HepG2 (cell line): ENCODE measurements at places on chromosomes 5 and 9. TPM values are rescaled to one million over a fixed set of nuclear protein-coding genes. Genes with fewer than 3 reads are reported as not detected.
A peak's percentile ranks its signal among the peaks of the same experiment; 100 is the strongest.

DNA sequence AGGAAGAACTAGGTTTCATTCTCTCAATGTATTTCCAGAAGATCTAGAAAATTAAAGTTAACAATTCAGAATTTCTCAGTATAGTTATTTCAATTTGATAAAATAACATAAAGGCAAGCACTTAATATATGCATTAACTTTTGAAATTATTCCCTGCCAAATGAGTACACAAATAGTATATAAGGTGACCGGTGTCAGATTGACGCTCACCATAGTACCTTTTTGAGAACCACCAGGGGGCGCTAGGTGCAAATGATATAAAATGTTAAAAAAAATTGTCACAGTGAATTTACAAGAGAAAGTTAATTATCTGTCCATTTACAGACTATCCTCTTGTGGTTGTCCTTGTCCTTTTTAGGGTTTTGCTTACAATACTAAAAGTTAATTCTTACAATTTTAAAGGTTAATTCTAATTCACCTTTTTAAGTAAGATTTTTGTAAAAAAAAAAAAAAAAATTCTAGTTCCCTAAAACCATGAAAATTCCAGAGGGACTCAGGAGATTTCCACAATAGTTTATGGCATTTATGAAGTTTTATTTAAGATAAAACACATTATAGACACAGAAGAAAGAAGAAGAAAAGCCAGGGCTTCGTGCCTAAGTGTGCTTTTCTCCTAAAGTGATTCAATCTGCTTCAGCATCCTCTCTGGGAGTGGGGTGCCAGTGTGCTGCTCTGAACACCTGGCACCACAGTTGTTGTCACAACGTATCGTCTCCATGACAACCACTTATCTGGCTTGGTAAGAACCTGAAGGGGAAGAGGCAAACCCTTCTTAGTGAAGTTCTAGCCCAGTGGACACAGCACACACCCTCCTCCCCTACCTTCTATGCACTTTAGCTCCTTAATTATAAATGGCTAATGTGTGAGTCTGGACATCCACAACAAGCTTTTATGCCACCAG is 1.7 kb downstream of the ADAMTS16 start:
- DNase-seq: peak; percentile 55

GRCh38 chr9:20623748-20624124 is 1.4 kb upstream of the MLLT3 start:
- no peak for DNase-seq

DNA sequence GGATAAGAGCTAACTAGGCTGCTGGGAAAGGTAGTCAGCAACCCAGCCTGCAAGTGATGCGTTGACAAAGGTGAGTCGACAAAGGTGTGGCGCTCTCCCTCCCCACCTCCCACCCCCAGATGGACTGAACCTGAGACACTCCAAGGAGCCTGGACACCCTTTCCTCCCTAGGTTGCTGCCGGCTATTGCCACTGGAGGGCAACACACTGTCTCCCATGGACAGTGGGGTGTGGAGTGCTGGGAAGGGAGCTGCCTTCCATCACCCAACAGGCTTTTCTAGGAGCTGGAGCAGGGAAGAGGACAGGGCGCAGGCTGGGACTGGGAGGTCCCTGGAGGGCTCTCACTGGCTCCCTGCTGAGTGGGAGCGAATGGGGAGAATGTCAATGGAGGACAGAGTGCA is 75.4 kb upstream of the ARAP3 start:
- no peak for DNase-seq

DNA sequence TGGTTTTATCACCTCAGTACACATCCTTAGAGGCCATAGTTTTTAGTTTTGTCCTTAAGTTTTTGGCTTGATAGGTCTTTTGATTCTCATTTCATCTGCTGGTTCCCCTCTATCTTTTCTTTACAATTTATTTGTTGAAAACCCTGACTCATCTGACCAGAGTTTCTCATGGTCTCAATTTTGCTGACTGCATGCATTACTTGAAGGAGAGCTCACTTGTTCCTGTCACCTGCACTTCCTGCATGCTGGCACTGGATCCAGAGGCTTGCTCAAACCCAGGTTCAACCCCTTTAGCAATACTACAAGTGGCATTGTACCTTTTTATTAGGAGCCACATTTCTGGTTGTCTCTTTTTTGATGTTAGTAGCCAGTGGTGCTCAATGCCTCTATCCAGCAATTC is 26.7 kb downstream of the FBXO10 start:
- DNase-seq: no peak

DNA sequence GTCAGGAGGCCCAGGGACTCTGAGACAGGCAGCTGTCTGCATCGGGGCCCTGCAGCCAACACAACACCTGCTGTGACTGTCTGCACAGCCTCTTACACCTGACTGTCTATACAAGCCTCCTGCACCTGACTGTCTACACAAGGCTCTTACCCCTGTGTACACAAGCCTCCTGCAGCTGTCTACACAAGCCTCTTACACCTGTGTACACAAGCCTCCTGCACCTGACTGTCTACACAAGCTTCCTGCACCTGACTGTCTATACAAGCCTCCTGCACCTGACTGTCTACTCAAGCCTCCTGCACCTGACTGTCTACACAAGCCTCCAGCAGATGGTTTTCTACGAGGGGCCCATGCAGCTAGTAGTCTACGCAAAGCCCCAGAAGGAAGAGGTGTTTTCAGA is 18.6 kb downstream of the IRX2 start:
- no peak for DNase-seq

DNA sequence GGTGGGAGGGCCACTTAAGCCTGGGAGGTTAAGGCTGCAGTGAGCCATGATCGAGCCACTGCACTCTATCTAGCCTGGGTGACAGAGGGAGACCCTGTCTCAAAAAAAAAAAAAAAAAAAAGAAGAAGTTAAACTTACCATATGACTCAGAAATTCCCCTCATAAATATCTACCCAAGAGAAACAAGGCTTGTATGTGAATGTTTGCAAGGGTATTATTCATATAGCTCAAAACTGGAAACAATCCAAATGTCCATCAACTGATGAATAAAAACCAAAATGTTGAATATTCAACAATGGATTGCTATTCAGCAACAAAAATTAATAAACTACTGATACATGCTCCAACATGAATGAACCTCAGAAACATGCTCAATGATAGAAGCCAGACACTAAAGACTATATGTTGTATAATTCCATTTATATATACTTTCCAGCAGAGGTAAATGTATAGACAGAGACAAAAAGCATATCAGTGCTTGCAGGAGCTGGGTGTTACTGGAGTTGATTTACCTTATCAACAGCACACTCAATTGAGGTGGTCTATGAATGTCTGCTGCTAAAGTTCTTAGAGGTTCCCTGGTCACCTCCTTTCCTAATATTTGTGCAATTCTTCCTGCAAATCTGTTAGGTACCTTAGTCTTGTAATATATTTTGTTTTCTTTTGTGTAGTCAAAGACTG is 5.3 kb upstream of the SREK1 start:
- DNase-seq: no peak

DNA sequence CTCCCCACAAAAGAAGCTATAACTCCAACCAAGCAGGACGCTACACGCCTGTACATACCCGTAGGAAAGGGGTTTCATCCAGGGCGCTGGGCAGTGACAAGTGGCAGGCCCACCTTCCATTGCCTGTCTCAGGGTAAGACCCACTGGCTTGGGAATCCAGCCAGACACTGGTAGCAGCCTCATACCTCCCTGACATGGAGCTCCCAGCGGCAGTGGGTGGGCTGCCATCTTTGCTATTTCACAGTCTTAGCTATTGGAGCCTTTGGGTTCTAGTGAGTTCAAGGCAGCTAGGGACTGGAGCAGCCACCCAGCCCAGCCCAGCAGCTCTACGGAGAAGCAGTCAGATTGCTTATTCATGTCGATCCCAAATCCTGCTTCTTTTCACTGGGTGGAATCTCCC is 3.4 kb upstream of the IFNA10 start:
- DNase-seq: no peak

- no peak for DNase-seq
Measured at GRCh38 chr5:88769165-88769564, 113.8 kb downstream of the MEF2C start.

GRCh38 chr5:160250226-160250625 is 20.9 kb downstream of the FABP6 start:
- DNase-seq: no peak

- no peak for DNase-seq
Measured at GRCh38 chr5:133926489-133927299, 41.7 kb downstream of the C5orf15 start.

- DNase-seq: no peak
Measured at GRCh38 chr9:12166518-12166917, 526.7 kb upstream of the TYRP1 start.

DNA sequence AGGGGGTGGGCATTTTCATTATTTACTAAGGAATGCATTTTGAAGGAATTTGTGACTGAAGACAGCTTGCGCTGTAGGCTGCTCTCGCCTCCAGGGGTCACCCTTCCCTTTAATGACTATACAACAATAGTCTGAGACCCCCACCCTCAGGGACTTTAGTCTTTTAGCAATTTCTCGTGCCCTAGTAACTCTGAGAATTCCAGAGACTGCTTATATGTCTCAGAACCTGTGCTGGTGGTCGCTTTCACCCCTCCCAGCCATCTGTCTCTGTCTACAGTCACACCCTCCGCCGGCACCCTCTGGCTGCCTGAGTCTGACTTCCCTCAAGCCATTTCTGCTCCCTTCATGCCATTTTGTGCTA is 671.4 kb downstream of the NR2F1-AS1 start:
- peak; percentile 41 for DNase-seq

GRCh38 chr5:179177711-179178575 is 117.8 kb downstream of the ZNF354C start:
- DNase-seq: no peak

Gene POC5
- 5.7 and 6.9 TPM in 2 replicates for polyA plus RNA-seq

Gene C9orf50
- polyA plus RNA-seq: not detected in 2 replicates

Gene PCDHGB1
- 0.95 and 1.0 TPM in 2 replicates for polyA plus RNA-seq

Gene TLX3
- polyA plus RNA-seq: not detected in 2 replicates

Gene PRRX2
- polyA plus RNA-seq: 0.05 TPM in 1 of 2 replicates, not detected in the other

Gene PCDHGB6
- polyA plus RNA-seq: 0.01 and 0.12 TPM in 2 replicates

Gene ZNF608
- polyA plus RNA-seq: 0.66 and 0.68 TPM in 2 replicates

Gene ACTBL2
- polyA plus RNA-seq: not detected in 2 replicates

Gene OGN
- not detected in 2 replicates for polyA plus RNA-seq

Gene MFAP3
- polyA plus RNA-seq: 12.1 and 15.0 TPM in 2 replicates

Gene SEMA4D
- 0.16 and 0.17 TPM in 2 replicates for polyA plus RNA-seq

Gene AMBP
- 2,580 and 3,919 TPM in 2 replicates for polyA plus RNA-seq

Gene PAEP
- polyA plus RNA-seq: 10.8 and 24.4 TPM in 2 replicates

Gene NXNL2
- polyA plus RNA-seq: not detected in 2 replicates
